ENCODE measurements at places on chromosomes 3 and 15.

GRCh38 chr15:34716111-34716510 lies 38.7 kb downstream of the GJD2 start:
- DNase-seq = no peak

DNA sequence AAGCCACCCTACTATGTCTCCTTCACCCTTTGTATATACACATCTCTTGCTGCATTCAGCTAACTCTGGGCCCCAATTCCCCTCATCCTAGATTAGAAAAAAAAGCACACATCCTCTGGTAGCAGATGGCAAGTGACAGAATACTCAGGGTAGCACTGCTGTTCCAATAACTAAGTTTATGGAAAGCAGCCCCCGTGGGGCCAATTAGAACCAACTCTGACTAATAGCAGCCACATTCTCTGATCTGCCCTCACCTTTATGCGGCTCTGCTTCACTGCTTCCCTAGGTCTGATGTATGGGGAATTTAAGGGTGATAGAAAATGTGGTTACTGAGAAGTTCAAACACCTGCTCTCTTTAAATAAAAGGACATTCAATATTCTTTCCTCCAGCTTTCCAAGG lies 74.9 kb upstream of the SETMAR start:
- no peak for DNase-seq

- no peak for DNase-seq
Observed at GRCh38 chr3:97871801-97872524, 50.2 kb downstream of the CRYBG3 start.

DNA sequence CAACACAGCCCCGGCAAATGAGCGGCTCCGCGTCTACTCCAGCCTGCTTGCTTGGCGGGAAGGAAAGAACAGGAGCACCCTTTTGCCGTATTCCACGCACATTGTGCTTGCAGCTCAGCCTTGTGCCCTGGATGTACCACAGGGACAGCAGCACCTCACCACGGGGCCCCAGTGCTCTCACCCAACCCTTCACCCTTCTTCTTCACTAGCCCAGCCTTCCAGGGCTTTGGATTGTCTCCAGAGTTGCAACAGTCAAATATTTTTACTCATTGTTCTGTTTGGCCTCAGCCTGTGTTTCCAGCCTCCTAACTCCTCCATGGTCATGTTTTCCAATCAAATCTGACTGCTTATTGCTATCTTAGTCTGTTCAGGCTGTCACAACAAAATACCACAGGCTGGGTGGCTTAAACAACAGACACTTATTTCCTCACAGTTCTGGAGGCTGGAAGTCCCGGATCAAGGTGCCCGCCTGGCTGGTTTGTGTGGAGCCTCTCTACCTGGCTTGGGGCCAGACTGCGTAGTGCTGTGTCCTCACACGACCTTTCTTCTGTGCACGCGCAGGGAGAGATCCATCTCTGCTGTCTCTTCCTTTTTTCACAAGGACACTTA lies 79.2 kb upstream of the ABHD17C start:
- DNase-seq = no peak

GRCh38 chr3:122989856-122990575 lies 37.5 kb downstream of the SEMA5B start:
- DNase-seq = no peak

- DNase-seq = no peak
Observed at GRCh38 chr15:29242456-29243242, 27.0 kb downstream of the NSMCE3 start.

DNA sequence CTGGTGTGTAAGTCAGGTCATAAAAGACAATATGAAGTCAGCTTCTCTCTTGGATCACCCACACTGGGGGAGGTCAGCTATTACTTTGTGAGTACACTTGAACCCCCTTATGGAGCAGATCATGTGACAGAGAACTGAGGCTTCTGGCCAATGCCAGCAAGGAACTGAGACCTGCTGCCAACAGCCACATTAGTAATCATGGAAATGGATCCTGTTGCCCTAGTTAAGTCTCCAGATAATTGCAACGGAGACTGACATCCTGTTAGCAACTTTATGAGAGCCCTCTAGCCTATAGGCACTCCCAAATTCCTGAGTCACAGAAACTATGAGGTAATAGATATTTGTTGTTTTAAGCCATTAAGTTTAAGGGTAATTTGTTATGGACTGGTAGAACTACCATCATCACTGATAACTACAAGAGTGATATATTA lies 110.4 kb upstream of the GMNC start:
- no peak for DNase-seq

DNA sequence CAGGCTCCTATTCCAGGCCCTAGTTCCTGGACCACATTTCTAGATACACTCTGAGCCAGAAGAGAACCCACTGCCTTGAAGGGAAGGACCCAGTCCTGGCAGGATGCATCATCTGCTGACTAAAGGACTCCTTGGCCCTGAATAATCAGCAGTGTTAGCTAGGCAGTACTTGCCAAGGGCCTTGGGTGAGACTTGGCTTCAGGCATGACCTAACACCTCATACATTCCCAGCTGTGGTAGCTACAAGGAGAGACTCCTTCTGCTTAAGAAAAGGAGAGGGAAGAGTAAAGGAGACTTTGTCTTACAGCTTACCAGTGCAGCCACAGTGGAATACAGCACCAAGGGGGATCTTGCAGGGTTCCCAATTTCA lies 26.4 kb downstream of the PEAK1 start:
- no peak for DNase-seq

DNA sequence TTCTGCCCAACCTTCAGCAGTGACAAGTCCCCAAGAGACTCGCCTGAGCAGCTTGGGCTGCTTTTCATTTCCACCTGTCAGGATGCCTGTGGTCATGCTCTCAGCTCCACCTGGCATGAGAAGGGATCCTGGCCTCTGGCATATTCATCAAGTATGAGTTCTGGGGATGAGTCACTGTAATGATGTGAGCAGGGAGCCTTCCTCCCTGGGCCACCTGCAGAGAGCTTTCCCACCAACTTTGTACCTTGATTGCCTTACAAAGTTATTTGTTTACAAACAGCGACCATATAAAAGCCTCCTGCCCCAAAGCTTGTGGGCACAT lies 3.5 kb downstream of the MYD88 start:
- DNase-seq = no peak

DNA sequence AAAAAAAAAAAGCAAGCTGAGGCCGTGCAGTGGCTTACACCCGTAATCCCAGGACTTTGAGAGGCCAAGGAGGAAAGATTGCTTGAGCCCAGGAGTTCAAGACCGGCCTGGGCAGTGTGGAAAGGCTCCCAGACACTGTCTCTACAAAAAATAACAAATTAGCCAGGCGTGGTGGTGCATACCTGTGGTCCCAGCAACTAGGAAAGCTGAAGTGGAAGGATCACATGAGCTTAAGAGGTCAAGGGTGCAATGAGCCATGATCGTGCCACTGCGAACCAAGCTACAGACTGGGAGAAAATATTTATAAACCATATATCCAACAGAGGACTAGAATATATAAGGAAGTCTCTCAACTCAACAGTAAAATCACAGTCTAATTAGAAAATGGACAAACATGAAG lies 10.0 kb downstream of the KLHDC8B start:
- DNase-seq = no peak

- DNase-seq = no peak
Observed at GRCh38 chr3:74562558-74563269, 51.7 kb downstream of the CNTN3 start.

DNA sequence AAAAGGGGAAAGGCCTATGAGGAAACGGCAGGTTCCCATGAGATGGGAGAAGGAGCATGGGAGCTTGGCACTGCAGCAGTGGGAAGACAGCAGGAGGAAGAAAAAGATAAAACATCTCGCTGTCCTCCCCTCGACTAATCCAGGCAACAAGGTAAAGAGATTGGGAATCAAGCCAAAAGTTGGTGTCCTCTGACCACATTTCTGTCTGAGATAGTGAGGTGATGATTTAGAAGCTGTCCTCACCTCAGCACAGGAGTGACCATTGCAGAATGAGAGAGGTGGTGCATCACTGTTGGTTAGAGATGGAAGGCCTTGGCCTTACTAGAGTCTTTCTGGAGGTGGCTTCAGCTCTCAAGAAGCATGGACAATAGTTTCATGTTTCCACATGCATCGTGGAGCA lies 226.6 kb upstream of the CCDC54 start:
- no peak for DNase-seq

GRCh38 chr15:92847841-92848240 lies 52.3 kb upstream of the CHD2 start:
- no peak for DNase-seq

GRCh38 chr3:129016356-129016719 lies 15.2 kb downstream of the EFCC1 start:
- DNase-seq = peak; percentile 71

GRCh38 chr15:40379853-40380252 lies 2.7 kb upstream of the KNSTRN start:
- DNase-seq = peak; percentile 9

- DNase-seq = no peak
Observed at GRCh38 chr15:39581793-39582285, 960 bp downstream of the THBS1 start.

- no peak for DNase-seq
Observed at GRCh38 chr3:31406896-31407295, 125.8 kb upstream of the STT3B start.

DNA sequence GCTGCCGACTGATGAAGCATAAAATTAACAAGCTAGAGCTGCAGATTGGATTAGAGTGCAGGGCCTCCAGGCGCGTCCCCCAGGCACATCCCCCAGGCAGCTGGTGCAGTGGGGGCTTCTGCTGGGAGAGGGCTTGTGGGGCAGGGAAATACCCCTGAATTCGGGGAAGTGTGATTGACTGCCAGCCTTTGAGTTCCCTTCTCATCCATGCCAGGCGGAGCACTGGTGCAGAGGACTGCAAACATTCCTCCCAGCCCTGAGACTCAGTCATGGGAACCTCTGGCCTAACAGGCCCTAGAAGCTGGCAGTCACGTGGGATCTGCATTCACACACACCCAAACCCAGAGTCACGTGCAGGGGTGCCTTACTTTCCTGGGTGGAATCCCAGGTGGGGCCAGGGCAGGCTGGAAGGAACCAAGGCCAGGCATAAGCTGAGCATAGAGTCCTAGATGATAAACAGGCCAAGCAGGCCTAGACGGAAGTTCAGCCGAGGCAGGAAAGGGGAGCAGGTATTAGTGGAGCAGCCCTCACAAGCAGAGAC lies 46.2 kb upstream of the SEC22A start:
- DNase-seq = no peak

GRCh38 chr3:78046566-78046965 lies 1006.7 kb downstream of the ROBO2 start:
- no peak for DNase-seq

GRCh38 chr3:47016934-47017435 lies 37.5 kb downstream of the NBEAL2 start:
- DNase-seq = peak; percentile 96

GRCh38 chr3:192745150-192745549 lies 17.8 kb upstream of the FGF12 start:
- no peak for DNase-seq

DNA sequence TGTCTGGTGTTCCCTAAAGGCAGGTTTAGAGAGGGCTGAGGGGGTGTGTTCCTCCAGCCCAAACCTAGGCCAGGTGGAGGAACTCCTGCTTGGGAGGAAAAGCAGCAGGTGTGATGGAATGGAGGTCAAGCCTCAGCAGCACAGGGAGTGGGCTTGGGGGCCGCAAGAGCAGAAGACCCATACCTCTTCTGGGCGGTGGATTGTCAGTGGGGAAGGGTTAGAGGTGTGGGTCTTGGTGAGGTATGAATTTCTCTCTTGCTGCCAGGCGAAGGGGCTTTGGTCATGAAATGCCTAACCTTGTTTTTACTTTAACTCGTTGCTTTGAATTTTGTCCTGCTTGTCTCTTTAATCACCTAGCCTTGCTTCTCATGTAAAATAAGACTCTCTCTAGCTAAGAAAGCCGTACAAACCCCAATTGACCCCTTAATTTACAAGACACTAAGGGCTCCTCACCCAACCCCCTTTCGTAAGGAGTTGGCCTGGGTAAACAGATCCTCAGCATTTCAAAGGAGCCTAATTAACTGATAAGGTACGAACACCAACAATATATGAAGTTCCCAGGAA lies 38.9 kb downstream of the DHX30 start:
- DNase-seq = no peak

DNA sequence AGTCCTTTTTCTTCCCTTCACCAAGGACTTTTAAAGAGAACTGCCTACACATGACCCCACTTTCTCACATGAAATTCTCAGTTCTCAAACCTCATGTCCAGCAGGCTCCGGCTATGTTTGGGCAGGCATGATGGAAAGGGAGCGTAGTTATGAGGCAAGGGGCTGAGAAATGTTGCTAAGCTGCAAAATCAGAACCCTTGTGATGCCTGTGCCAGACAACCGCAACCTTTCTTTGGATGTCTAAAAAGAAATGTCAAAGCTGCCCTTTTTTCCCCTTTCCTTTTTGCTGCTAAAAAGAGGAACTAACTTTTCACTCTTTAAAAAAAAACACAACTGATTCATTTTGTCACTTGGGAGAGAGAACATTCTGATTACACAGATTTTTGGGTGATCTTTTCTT lies 19.2 kb downstream of the GNB4 start:
- peak; percentile 92 for DNase-seq

GRCh38 chr15:74172701-74173379 lies 670 bp upstream of the ISLR start:
- no peak for DNase-seq

GRCh38 chr3:27986234-27986879 lies 255.1 kb upstream of the CMC1 start:
- no peak for DNase-seq

DNA sequence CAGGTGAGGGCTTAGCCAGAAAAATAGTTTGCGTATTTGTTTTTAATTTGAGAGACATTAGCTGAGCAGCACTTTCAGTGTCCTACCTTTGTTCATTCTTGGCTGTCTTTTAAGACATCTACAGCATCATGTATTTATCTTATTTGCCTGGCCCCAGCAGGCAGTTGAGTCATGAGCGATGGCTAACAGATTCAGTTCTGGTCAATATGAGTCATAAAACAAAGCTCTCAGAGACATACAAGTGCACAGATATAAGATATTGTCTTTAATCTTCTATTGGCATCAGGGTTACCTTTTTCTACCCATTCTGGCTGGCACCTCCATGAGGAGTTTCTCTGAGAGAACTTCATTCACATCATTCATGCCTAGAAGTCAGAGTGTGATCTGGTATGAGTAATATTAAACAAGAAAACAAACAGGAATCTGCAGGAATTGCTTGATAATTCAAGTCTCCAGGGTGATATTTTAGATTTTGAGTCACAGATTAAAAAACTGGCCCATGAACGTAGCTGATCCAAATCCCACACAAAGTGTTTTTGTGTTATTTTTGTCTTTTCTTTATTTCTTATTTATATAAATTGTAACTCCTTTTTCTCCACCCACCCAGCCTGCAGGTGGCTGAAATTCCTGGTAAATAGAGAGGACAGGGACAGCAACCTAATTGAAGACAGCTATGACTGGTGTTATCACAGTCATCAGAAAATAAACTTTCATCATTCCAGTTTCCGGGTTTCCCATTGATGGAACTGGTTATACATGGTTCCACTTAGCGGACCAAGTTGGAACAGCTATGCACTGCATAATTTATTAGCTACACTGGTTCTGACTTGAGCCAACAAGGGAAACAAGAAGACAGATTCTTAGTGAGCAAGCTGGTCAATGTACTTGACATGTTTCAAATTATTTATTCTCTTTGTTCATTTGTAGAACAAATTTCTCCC lies 47.3 kb downstream of the PLSCR2 start:
- no peak for DNase-seq
